Glutamatergic neuron (in vitro differentiated cells): ENCODE measurements at places on chromosomes 4 and X.

- DNase-seq, result no peak
These were observed 158.9 kb upstream of the MAP3K15 start for GRCh38 chrX:19674041-19674789.

DNA sequence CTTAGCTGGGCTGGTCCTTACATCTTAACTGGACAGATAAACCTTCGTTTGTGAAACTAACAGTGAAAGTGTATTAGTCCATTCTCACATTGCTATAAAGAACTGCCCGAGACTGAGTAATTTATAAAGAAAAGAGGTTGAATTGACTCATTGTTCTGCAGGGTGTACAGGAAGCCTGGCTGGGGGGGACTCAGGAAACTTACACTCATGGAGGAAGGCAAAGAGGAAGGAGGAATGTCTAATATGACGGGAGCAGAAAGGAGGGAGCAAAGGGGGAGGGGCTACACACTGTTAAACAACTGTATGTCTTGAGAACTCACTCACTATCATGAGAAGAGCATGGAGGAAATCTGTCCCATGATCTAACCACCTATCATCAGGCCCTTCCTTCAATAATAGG lies 1566.5 kb upstream of the PCDH7 start:
- DNase-seq, result no peak

DNA sequence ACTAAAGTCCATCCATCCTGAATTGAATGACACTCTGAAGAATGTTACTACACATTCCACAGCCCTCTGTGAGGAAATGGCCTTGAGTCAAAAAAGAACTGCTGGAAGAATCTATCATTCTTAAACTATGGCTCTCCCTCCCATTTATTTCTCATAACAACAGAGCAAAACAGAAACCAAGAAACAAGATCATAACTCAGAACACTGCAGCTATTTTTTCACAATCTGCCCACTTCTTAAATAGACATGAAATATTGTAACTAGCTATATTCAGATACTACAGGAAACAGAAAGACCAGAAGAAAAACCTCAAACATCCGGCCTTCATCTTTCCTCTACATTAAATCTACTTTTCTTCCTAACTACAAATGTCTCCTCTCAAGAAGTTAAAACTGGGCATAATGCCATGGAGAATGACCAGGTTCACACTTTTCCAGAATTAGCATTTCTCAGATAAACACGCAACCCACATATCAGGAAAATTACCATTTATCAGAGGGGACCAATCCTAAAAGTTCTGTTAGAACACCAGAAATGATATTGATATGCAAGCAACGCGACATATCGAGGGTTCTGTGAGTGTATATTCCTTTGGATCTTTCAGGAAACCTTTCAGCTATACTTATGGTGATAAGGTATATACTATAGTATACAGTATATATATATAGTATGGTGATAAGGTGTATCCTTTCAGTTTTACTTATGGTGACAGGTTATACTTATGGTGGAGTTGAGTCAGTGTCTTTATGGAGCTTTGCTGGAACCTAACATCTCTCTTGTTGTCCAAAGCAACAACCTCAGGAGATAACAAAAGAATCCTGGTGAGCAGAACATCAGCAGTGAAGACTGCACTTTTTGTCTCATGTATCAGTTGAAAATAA lies 60.4 kb upstream of the IRF2 start:
- no peak for DNase-seq

DNA sequence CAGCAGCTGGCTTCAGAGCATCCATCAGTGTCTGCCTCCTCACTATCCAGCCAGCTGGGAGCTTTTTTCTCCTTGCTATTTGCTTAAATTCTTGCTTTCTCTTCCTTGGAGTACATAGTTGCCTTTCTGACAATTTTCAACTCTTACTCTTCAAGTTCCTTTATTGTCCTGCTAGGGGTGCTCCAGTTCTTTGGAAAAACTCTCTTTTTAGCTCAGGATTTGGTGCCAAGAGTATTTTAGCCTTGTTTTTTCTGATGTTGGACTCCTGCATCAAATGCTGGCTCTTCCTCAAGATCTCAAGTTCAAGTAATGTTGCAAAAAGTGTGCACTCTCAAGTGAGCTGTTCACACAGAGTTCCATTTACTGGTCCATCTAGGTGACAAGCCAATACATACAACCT lies 126.4 kb downstream of the KDR start:
- DNase-seq, result no peak

- no peak for DNase-seq
These were observed 145.1 kb downstream of the CBR4 start for GRCh38 chr4:168864821-168865541.

DNA sequence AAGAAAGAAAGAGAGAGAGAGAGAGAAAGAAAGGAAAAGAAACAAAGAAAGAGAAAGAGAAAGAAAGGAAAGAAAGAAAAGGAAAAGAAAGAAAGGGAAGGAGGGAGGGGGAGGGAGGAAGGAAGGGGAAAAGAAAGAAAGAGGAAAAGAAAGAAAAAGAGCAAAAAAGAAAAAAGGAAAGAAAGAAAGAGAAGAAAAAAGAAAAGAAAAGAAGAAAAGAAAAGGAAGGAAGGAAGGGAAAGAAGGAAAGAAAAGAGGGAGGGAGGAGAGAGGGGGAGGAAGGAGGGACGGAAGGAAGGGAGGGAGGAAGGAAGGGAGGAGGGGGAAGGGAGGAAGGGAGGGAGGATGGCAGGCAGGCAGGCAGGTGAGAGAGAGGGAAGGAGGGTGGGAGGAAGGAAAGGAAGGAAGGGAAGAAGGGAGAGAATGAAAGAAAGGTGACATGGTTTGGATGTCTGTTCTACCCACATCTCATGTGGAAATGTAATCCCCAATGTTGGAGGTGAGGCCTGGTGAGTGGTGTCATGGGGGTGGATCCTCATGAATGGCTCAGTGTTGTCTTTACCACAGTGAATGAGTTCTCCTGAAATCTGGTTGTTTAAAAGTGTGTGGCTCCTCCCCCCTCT lies 83.0 kb upstream of the DCLK2 start:
- DNase-seq, result no peak

GRCh38 chr4:125739760-125740159 lies 425.0 kb downstream of the FAT4 start:
- no peak for DNase-seq

- DNase-seq, result no peak
These were observed 77.0 kb downstream of the ZNF827 start for GRCh38 chr4:145861336-145862318.

DNA sequence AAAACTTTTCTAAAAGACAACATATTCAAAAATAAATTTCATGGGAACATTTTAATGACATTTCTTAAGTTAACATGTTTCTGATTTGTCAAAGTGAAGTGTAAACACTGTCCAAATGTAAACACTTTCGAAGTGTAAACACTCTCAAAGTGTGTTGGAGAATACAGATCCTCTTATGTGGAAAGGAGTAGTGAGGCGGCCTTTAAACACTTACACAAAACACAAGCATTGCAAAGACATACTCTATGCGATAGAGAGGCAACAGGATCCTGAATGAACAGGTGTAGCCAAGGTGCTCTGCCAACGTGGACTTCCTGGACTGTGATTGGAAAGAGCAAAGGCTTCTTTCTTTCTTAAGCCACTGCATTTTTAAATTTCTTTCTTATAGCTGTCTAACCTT lies 62.7 kb upstream of the PGM2 start:
- DNase-seq, result no peak

- peak; percentile 68 for DNase-seq
These were observed 811 bp downstream of the FLNA start for GRCh38 chrX:154373340-154374306.

GRCh38 chr4:118835571-118836300 lies at the start of gene SEC24D:
Gene SEC24D, minus strand, starts transcription at chr4:118836126. Its CDS starts 2,430 bp downstream, at chr4:118833696.
- DNase-seq, result peak; percentile 95

DNA sequence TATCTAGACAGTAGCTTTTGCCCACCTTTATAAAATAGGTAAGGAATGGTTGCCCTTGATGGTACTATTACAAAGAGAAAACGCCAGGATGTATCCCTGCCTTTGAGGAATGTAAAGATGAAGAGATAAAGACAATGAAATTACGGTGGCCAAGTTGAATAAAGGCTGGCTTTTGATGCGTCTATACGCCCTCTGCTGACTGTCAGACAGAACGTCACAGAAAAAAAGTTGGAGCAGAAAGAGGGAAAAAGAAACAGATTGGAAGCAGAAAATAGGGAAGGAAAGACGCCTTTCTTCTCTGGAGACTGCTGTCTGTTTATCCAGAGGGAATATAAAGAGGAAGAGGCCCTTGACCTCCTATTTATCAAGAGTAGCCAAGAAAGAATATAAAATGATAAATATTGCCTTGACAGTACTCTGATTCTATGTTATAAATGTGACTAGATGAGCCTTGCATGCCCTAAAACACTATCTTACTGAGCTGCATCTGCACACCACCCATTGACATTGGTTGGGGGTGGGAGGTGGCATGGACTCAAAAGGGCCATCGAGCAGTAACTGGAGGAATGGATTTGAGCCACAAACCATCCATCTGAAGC lies 30.6 kb downstream of the PCDH19 start:
- DNase-seq, result no peak

DNA sequence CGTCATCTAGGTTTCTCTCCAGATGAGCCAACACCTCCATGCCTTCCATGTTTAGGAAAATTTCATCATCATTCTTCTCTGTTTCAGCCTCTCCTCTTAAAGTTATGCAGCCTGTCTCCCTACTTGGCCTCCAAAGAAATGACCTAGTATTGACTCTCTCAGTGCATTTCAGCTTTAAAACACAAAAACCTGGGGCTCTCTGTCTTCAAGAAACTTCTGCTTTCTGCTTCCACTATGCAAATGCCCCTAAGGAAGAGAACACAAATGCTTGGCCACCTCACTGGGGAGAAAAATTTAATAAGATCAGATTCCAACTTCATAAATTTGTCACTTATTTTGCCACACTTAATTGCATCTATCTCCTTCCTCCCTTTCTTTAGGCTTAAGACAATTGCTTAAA lies 93.3 kb downstream of the GPRIN3 start:
- DNase-seq, result no peak

- no peak for DNase-seq
These were observed 193.2 kb upstream of the FAT4 start for GRCh38 chr4:125121581-125121980.

- no peak for DNase-seq
These were observed 8.3 kb downstream of the MAGEA11 start for GRCh38 chrX:149720021-149720689.

DNA sequence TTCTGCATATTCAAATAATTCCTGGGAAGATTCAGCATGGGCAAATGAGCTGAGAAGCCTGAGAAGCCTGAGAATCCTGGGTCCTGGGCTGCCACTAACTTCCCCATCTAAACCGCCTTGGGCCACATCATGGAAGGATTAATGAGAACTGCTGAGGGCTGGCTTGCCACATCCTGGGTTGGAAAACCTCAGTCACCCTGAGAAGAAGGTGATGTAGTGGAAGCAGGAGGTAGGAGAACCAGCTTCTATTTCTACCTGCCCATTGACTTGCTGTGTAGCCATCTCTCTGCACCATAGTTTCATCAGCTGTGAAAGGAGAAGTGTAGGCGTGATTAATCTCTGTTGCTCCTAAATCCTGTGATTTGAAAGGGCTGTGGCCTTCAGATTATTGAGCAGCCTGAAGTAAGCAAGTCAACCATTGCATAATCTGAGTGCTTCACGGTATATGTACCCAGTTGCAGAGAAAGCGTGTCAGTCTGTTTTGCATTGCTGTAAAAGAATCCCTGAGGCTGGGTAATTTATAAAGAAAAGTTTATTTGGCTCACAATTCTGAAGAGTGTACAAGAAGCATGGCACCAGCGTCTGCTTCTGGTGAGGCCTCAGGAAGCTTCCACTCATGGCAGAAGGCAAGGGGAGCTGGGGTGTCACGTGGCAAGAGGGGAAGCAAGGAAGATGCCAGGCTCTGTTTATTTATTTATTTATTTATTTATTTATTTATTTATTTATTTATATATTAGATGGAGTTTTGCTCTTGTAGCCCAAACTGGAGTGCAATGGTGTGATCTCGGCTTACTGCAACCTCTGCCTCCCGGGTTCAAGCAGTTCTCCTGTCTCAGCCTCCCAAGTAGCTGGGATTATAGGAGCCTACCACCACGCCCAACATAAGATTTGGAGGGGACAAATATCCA lies 140.9 kb upstream of the ATP6AP2 start:
- no peak for DNase-seq

DNA sequence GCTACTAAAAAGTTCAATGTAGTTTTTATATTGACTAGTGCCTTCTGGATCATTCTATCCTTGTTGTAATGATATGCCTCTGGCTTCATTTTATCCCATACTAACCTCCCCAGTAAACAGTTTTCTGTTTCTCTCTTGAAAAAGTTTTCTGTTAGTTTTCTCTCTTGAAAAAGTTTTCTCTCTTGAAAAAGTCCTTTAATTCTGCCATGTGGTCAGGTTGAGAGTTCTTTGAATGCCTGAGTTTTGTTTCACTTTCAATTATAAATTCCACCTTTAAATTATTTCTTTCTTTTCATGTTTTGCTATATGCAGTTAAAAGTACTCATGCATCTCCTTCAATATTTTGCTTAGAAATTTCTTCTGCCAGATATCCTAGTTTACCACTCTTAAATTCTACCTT lies 1139.6 kb downstream of the STPG2 start:
- no peak for DNase-seq

GRCh38 chr4:183241721-183242151 lies 78.3 kb downstream of the CLDN22 start:
- DNase-seq, result no peak

DNA sequence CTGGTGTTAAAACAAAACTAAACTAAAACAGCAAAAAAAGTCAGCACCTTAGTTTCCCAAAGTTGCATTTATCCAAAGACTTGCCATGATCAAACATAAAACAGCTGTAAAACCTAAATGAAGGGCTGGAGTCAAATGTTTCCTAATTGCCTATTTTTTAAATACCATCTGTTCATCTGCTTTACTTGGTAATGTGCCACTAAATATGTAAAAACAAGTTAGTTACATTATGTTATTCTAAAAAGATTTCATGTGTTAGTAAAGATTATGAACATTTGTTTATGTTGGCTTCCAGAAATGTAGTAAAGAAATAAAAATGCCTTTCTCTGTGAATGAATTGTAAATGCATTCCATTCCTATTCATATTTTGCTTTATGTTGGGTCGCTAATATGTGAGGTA lies 977.8 kb downstream of the FSTL5 start:
- DNase-seq, result no peak

- no peak for DNase-seq
These were observed 48.8 kb downstream of the RPS6KA3 start for GRCh38 chrX:20217906-20218305.

GRCh38 chr4:6916069-6916586 lies 6.5 kb downstream of the TBC1D14 start:
- DNase-seq, result no peak

GRCh38 chrX:26160301-26160700 lies at the start of gene MAGEB6B:
Gene MAGEB6B, plus strand, starts transcription at chrX:26160601. Its CDS starts 0 bp downstream, at chrX:26160601.
- no peak for DNase-seq

DNA sequence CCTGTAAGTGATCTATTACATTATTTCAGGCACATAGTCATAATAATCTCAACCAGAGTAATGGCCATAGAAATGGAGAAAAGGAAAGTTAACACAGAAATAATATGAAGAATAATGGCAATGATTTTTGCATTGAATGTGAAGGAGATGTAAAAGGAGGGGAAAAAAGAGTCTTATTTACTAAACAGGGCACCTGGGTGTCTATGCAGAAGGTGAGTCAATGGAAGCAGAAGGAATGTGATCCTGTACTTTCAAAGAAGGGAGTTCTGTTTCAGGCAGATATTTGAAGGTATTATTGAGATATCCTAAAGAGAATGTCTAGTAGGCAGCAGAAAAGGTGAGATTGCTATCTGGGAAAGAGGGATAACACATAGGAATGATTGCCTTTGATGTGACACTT lies 279.9 kb downstream of the INPP4B start:
- no peak for DNase-seq
